8988T (cell line): ENCODE measurements at places on chromosomes 12 and 14.

DNA sequence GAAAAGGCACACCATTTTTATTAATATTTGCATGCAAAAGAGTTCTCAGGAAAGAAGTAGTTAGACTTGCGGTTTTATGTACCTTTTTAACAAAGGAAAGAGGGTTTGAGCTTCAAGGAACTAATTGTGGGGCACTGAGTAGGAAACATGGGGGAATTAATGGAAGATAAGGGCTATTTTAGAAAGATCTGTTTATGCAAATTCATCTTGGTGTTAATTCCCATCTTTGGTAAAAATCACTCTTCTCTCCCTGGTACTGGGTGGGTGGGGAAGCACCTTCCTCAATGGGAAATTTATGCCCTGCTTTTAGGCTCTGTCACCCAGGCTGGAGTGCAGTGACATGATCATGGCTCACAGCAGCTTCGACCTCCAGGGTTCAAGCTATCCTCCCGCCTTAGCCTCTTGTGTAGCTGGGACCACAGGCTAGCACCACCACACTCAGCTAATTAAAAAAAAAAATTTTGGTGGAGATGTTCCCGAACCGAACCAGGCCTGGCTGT is 30.1 kb upstream of the RESF1 start:
- no peak for DNase-seq

- DNase-seq, result no peak
Observed at GRCh38 chr12:77968021-77968420, 137.3 kb downstream of the NAV3 start.

GRCh38 chr12:54386403-54387113 is 2.0 kb upstream of the ZNF385A start:
- no peak for DNase-seq

GRCh38 chr12:10717410-10717809 is 5.7 kb downstream of the YBX3 start:
- no peak for DNase-seq

- DNase-seq, result no peak
Observed at GRCh38 chr12:26271889-26272492, 76.6 kb downstream of the SSPN start.

GRCh38 chr12:57101892-57102695 is 9.1 kb downstream of the STAT6 start:
- DNase-seq, result no peak

DNA sequence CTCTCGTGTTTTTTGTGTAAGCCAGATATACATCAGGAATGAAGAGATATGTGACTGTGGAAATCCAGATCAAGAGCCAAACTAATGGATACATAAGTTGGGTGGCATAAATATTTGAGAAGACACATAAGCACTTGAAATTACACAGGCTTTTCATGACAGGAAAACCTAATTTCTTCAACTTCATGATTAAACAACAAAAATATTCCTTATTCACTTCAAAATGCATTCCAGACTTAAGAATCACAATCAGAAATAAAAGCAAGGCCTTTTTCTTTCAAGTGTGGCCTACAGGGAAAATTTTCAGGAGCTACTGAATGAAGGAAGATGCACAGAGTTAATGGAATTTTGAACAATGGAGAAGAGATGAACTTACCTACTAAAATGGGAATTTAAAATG is 515.6 kb downstream of the FOXG1 start:
- DNase-seq, result no peak

DNA sequence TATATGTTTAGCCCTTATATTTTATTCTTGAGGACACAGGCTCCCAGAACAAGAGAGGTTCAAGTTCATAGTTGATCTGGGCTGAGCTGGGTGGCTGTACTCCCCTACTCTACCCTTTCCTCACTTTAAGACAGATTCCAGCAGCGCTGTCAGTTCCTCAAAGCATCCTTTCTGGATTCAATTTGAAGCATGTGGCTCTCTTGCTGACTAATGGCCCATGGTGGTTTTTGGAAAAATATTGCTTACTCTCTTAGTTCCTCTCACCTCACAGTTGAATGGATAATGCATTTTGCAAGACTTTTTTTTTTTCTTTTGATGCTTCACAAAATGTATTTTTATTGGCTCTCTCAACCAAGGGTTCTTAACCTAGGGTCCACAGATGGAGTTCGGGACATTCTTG is 4.1 kb downstream of the PELI2 start:
- no peak for DNase-seq

DNA sequence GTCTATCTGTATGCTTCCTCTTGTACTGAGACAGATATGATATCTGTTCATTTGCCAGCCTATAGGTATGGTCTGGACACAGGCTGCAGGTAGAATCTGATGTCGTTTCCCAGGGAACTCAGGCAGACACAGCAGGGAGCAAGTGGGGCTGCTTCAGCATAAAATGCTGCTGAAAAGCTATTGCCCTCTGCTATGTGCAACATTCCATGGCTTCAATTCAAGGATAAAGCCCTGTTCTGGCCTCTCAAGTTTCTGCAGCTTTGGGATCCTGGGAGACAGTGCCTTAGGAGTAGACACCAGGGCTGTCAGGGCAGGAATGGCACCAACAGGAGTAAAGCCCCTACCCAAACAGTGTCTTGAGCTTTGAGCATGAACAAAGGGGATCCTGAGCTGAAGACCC is 173.5 kb downstream of the SLC41A2 start:
- no peak for DNase-seq
